ENCODE measurements at places on chromosomes 1 and 21. TPM values are rescaled to one million over a fixed set of nuclear protein-coding genes. Genes with fewer than 3 reads are reported as not detected.

The HAO2 gene
- total RNA-seq, result not detected

The UQCRHL gene
- total RNA-seq, result 1.2 TPM

The GPR25 gene
- not detected for total RNA-seq

The CELA2B gene
- total RNA-seq, result not detected

The S100A3 gene
- 3.5 TPM for total RNA-seq

The PRAMEF27 gene
- total RNA-seq, result not detected

The NHLH1 gene
- not detected for total RNA-seq

The RPS27 gene
- 1,002 TPM for total RNA-seq

The RGS8 gene
- total RNA-seq, result not detected

The S100A4 gene
- total RNA-seq, result 6.5 TPM

The SLC5A9 gene
- total RNA-seq, result not detected

The GPBP1L1 gene
- total RNA-seq, result 124 TPM

The UBE2U gene
- total RNA-seq, result not detected

GRCh38 chr1:159936273-159936904 is 9.0 kb downstream of the IGSF9 start:
- DNase-seq, result peak; percentile 51

- no peak for DNase-seq
Measured at GRCh38 chr1:216723274-216723780, at the start of gene ESRRG. TSS of gene ESRRG (minus strand) at chr1:216723429. CDS start at chr1:216723299, 130 bp downstream.

GRCh38 chr1:108141621-108142020 is 58.5 kb downstream of the SLC25A24 start:
- peak; percentile 41 for DNase-seq

DNA sequence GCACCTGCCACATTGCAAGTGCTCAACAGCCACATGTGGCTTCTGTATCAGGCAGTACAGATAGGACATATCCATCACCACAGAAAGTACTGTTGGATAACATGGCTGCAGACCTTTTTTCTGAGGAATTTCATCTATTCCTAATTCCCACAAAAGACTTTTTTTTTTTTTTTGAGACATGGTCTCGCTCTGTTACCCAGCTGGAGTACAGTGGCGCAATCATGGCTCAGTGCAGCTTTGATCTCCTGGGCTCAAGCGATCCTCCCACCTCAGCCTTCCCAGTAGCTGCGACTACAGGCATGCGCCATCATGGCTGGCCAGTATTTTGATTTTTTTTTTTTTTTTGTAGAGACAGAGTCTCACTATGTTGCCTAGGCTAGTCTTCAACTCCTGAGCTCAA is 33.3 kb downstream of the YARS1 start:
- DNase-seq, result no peak

DNA sequence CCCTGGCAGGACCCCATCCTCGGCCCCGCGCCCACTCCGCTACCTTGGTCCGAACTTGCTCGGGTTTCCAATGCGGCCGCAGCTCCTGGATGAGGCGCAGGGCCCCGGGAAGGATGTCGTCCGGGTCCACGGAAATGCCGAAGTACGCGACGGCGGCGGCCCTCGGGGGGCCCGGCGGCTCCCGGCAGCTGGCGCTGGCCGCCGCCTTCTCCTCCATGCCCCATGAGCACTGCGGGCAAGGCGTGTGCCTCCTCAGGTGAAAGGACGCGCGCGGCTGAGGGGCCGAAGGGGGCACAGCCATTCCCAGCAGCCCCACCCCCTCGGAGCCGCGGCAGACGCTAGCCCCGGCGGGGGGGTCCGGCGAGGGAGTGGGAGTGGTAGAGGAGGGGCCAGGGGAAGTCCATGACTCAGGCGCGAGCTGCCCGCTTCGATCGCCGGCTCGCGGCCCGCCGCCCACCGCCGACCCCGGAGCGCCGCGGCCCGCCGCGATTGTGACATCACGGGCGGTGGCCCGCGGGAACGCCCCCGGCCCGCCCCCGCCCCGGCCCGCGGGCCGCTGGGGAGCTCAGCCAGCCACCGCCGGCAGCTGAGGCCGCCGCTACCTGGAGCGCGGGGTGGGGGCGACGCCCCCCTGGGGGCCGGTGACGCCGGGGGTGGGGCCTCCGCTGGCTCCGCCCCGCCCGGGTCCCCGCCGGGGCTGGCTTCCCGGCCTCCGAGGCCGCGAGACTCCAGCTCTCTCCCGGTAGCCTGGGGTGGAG is at the start of gene ETNK2:
ETNK2 (minus strand) TSS at position 493 of the 758 bp plus-strand sequence; CDS start at position 301, 192 bp downstream.
- no peak for DNase-seq

DNA sequence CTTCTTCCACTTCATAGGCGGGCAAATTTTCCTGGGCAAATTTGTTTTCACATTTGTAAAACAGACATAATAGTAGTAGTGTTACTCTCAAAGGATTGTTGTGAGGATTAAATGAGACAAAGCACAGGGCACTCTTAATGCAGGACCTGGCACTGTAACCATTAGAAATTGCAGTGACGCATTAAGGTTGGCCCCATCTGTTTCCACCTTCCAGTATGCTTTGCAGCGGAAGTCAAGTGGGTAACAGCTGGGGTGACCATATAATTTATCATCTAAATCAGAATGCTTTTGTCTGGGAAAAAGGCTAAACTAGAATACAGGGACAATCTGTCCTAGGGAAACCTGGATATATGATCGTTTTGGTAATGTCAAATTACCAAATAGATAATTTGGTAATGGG is 132.5 kb upstream of the CACHD1 start:
- DNase-seq, result no peak

- DNase-seq, result no peak
Measured at GRCh38 chr1:212506666-212507065, 73.9 kb downstream of the NENF start.

DNA sequence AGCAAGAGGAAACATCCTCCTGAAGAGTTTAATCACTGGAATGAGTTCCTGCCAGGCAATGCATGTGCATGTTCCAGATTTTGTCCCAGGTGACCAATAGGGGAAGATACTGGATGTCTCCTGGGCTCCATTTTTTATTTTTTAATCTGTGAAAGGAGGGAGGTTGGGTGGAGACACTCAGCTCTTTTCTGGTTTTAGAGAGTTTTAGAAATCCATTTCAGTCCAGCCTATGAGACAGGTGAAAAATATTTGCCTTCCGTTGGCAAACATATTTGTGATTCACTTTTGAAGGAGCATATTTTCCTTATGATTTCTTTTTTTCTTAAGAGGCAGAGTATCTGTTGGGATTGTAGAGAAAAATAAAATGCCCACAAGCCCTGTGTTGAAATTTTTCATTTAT is 70.7 kb downstream of the ABCA4 start:
- DNase-seq, result peak; percentile 51

- no peak for DNase-seq
Measured at GRCh38 chr1:66211521-66211920, 322.4 kb upstream of the SGIP1 start.

DNA sequence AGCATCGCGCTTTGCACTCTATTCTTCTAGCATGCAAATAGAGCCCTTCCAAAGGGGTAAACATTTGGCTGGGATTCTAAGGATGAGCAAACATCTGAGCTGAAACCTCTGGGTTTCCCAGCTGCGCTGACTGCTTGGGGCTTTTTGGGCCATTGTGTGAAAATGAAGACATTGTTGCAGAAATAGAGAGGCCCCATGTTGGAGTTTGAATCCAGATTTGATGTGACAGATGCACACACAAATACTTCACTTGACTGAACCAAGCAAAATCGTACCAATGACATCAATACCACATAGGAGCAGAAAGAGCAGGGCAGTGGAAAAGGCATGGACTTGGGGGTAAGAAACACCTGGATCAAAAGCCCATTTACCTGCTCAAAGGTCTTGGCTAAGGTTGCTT is 144.6 kb upstream of the HMGB4 start:
- no peak for DNase-seq

GRCh38 chr1:116470671-116471070 is 97.6 kb downstream of the ATP1A1 start:
- DNase-seq, result no peak

DNA sequence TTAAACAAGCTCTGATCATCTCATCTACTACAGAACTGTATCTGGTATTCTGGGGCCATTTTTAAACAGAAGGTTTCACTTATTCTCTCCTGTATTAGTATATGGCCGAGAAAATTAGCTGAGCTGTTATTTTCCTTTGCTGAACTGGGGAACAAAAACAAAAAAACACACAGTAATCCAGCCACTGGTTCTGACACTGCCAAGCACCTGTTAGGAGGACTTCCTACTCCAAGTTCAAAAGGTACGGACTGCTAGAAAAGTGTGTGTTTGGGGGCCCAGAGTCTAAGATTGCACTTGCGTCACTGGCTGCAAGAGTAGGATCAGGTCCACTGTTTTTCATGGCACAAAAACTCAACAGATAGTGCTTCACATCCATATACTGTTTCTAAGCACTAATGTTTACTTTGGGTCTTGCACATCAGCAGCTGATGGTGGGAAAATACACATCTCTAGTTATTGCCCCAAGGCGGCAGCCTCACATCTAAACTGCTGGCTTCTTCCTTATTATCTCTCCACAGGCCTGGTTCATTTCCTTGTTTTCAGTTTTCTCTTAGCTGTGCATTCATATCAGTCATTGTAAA is 226.1 kb downstream of the FGGY start:
- no peak for DNase-seq

DNA sequence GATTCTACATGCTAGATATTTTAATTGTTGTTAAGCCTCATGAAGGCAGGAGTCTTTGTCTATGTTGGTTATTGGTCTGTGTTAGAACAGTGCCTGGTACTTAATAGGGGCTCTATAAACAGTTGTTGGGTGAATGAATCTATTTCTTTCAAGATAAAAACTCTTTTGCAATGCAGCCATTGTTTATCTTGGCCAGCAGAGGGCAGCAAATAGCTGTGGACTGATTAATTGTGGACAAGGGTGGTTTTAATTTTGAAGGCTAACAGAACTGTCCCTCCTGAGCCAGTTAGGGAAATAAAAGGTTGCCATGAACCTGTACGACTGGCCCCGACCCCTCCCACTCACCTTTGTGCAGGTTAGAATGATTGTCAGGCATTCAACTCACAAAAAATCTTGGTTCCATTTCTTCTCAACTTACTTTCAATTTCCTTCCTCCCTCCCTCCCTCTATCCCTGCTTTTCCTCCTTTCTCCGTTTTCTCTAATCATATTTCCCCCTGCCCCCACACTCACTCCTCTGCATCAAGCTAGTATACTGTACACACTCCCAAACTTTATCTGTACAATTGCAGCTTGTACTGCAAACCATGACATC is 66.3 kb upstream of the DIRAS3 start:
- DNase-seq, result peak; percentile 28

DNA sequence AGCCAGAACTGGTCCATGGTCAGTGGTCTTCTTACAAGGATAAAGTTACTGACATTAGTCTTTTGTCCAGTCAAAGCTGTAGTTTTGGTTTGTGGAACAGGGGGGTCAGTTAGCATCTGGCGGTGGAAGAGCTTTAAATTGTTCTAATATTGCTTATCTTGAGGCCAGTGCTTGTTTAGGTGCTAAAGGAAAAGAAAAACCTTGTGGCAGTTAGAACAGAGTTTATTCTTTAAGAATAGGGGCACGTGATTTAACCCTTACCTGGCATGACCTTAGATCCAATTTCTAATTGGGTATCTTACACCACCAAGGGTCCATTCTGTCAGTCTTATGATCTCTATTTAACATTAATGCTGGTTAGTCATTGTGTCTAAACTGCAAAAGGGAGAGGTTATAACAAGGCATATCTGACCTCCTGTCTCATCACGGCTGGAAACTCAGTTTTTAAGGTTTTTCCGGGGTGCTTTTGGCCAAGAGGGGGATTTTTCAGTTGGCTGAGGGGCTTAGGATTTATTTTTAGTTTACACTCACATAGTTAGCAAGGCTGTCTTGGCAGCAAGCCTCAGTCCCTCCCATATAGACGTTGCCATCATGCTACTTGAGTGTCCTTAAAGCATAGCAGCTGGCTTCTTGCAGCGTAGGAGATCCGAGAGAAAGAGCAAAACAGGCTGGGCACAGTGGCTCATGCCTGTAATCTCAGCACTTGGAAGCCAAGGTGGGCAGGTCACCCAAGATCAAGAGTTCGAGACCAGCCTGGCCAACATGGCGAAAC is 60.1 kb upstream of the FAM89A start:
- no peak for DNase-seq

DNA sequence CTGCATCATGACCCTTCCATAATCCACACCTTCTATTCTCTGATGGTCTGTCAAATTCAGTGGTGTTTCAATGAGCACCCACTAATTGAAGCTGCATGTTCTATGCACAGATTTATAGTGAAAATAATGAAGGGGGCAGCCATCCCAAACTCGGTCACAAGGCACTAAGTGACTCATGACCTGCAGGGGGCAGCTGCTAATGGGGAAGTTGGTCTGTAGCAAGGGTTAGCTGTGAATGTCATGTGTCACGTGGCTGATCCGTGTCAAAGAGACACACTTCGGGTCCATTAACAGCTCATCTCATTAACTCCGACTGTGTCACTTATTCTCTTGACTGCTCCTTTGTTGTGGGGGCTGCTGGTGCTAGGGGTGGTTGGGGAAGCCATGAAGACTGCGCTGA is 306.6 kb downstream of the PCP4 start:
- no peak for DNase-seq

GRCh38 chr1:64471218-64472039 is 1.5 kb downstream of the CACHD1 start:
- DNase-seq, result peak; percentile 52

DNA sequence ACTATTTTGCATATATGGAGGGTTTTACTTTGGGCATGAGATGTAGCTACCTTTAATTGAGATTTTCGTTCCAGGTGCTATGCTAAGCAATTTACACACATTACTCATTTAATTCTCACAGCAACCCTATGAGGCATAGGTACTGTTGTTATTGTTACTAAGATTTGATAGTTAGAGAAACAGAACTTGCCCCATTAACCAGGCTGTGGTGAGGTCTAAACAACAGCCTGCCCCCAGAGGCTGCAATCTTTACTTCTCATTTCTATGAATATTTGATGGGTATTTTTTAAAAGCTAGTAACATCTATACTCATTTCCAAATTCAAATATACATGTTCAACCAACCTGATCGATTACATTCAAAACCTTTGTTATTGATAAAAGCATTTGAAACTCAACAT is 155.6 kb downstream of the GALNT2 start:
- no peak for DNase-seq

- DNase-seq, result peak; percentile 33
Measured at GRCh38 chr1:242017580-242018233, 18.8 kb upstream of the MAP1LC3C start.

Measured in mammary epithelial cell (primary cell).